AG20443 (cell line): ENCODE measurements at places on chromosomes 4 and X.
A peak's percentile ranks its signal among the peaks of the same experiment; 100 is the strongest.

DNA sequence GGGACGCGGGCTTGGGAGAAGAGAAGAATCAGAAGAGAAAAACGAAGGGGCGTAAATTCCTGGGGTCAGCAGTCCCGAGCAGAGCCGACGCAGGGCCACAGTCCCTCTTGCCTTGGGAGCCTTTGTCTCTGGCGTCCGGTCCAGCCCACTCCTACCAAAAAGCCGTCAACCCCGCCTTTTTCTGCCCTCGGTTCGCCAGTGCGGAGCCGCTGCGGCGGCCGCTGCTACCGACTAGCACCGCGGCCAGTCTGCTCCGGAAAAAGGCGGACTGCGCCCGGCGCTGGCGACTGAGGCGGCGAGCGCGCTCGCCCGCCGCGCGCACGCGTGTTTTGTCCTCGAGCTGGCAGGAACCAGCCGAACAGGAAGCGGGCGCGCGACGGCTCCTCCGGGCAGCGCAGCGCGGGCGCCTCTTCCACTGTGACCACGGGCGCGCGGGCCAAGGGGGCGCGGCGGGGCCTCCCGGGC lies 502 bp downstream of the HNRNPDL start:
- no peak for DNase-seq

- DNase-seq: peak; percentile 67
Measured at GRCh38 chr4:152936446-152937335, 568 bp downstream of the FHDC1 start.

GRCh38 chr4:169266661-169267060 lies 4.1 kb downstream of the SH3RF1 start:
- no peak for DNase-seq

- DNase-seq: no peak
Measured at GRCh38 chrX:138865093-138865649, 153.7 kb upstream of the FGF13 start.

DNA sequence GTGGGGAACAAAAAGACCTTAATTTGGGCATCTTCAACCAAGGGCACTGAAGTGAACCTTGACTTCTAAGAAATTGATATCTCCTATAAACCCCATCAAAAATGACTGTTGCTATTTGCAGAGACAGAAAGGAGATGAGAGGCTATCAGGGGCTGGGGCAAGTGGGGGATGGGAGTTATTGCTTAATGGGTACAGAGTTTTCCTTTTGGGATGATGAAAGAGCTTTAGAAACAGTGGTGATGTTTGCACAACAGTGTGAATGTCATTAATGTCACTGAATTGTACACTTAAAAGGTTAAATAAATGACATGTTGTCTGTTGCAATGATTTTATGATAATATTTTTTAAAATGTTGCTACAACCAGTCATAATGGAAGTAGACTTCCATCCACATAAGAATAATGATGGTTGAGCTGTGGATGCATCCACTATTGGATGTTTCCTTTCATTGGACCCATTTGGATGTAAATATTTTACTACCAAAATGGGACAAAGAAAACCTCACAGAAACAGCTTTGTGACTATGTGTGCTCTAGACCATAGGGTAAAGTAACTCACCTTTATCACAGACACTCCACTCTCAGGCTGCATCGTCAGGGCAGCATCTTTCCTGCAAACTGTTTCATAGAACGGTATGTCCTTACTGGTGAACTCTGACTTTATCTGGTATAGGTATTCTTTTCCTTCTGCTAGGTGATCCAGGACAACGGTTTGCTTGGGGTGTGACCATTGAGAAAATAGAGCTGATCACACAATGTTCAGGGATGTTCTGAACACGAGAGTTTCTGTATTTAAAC lies 31.6 kb upstream of the FAM9A start:
- no peak for DNase-seq

DNA sequence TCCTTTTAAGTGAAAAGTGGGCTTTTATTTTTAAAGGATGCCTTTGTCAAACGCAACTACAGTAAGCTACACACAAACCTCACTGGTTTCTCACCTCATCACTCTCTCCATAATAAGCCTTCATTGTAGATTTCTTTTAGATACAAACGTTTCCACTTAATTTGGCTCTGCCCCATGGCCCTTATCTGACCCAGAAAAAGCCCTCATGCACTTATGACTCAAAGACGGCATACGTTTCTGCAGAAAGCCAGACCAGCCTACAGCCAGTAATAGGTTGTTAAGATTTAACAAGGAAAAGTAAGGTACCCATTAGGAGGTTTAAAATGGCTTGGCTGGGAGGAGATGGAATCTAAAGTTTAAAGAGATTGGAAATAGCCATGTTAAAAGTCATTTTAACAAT lies 914.6 kb upstream of the INTU start:
- DNase-seq: no peak

DNA sequence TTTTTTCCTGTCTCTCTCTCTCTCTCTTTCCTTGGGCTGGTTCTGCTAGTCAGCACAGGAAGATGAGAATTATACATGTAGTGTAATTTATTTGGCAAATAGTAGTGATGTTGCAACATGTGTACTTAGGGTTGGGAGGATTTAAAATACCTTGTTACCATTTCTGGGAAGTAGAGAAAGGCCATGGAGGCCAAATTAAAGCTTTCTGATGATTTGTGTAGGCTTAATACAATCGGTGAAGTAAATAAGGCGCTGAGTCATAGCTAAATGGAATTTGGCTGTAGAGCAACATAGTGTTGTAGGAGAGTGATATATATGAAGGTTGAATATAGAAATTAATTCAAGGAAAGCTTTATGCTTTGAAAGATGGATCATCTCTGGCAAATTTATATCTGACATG lies 295.3 kb downstream of the GRID2 start:
- no peak for DNase-seq

GRCh38 chrX:331151-331824 lies 12.7 kb upstream of the GTPBP6 start:
- DNase-seq: peak; percentile 65

GRCh38 chrX:123084797-123085196 lies 99.3 kb upstream of the GRIA3 start:
- peak; percentile 50 for DNase-seq

GRCh38 chr4:137333031-137333430 lies 199.3 kb downstream of the PCDH18 start:
- no peak for DNase-seq

DNA sequence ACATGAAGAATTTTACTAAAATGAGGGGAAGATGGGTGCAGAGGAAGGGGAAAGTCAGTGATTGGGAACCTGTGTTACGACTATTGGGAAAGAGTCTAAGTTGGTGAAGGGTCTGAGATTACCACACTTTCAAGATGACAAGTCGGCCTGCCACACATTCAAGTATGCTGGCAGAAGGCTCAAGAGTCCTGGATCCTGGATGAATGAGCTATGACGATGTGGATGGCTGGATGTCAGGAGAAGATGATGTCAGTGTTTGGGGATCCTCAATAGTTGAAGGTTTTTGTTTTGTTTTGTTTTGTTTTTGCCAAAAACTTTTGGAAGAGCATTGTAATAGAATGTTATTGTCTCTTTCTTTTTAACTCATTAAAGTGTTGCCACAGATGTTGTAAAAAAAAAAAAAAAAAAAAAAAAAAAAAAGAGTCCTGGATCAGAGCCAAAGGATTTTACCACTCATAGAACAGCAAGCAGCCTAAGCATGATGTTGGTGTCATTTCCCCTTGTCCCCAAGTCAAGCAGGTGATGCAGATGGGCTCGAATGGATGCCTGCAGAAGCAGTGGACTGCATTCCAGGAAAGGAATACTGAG lies 120.6 kb downstream of the REELD1 start:
- DNase-seq: peak; percentile 25
